ENCODE measurements at places on chromosomes 3 and 15.

DNA sequence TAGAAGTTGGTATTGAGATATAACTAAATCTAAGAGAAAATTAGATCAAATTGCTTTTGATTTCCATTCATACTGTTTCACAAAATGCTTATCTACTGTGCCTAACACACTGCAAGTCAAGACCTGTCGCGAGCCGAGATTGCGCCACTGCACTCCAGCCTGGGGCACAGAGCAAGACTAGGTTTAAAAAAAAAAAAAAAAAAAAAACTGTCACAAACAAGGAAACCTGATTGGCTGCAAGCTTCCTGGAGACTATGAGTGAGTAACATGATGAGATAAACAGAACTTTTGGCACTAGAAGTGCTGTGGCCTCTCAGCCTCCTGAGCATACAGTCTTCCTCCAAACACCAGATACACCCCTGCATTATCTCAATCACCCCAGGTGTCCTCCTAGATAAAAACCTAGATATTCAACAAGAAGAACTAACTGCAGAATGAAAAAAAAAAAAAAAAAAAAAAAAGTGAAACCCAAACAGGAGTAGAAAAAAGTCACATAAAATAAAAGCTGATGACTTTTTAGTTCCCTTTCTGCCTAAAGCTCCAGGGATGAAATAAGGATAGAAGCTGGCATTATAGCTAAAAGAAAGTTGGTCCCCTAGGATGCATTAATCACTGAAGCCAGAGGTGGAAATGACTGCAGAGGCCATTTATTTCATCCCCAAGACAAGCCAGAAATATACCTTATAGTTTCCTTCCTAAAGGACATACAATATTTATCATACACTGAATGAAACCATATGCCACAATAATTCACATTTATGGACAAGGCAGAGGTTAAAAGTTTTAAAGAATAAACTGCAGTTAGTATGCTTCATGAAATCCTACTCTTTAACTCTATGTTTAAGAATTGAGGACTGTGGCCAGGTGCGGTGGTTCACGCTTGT is 82.4 kb downstream of the P3H2 start:
- DNase-seq: no peak

GRCh38 chr3:193230610-193231009 is 10.4 kb upstream of the PLAAT1 start:
- no peak for DNase-seq

- DNase-seq: no peak
These were observed 330.7 kb upstream of the LRRC3B start for GRCh38 chr3:26291840-26292239.

GRCh38 chr3:162168715-162169114 is 672.1 kb downstream of the OTOL1 start:
- DNase-seq: no peak

Data from progenitor cell of endocrine pancreas (in vitro differentiated cells).